ENCODE measurements at places on chromosomes 1 and 21.

GRCh38 chr1:114512595-114513280 lies 1.7 kb upstream of the TRIM33 start:
- no peak for ATAC-seq

DNA sequence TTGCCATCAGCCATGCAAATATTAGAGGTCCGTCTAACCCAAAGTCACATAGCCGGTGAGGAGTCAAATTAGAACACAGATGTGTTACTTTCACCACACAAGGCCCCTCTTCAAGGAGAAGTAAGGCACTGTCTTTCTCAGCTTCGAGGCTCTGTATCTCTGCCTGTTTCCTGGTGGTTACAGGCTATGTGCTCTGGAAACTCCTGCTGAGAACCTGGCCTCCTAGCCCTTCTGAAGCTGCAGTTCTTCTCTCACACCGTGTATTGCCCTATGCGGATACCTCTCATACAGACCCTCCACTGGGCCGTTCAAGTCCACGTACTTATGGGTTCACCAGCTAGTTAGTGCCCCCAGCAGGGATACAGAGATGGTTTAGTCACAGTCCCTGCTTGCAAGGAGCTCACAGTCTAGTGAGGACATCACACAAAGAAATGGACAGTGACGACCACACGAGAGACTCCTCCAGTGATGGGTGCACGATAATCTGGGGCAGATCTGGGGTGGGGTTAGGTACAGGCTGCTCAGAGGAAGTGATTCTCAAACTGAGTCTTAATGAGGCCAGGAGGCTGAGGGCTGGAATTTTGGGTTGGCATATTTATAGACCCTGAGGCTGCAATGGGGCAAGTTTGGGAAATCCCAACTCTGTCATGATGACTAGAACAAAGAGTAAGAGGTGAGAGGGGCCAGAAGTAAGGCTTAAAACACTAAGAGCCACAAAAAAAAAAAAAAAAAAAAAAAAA lies 22.8 kb upstream of the ELOA start:
- no peak for ATAC-seq

GRCh38 chr1:22249928-22250680 lies 107.2 kb upstream of the WNT4 start:
- ATAC-seq: no peak

- ATAC-seq: no peak
Observed at GRCh38 chr1:7594002-7594713, 176.9 kb upstream of the VAMP3 start.

All from gastroesophageal sphincter (tissue), 4 donors.